ENCODE measurements at places on chromosomes 4 and X.

- DNase-seq, result no peak
These were observed 50.1 kb upstream of the CRMP1 start for GRCh38 chr4:5942947-5943346.

DNA sequence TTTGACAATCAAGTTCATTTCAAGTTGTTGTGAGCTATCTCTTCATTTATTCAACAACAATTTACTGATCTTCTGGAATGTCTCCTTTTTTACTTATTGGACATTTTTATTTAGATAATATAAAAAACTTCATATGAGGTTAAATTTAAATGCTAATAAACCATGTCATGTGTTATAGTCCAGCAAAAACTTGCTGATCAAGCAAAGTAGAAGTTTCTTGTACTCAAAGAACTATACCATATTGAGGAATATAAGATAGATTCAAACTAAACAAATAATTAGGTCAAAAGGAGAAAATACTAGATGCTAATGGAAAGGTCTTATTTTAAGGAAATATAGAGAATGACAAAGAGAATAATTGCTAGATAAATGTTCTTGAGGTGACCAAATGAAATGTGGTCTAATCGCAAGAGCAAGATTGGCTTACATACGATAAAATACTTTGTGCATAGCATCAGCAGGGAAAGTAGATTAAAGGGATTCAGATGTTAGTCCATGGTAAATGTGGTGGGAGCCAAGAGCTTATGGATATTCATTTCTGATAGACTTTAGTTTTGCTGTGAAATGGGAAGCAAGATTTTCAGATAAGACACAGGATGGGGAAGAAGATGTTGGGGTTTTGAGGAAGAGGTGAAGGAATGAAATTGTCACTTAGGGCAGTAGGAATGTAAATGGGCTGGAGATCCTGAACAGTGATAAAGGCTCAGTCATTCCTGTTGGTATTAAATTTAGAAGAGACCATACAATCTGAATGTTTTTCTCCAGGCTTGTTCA is 229.5 kb downstream of the MAPK10 start:
- DNase-seq, result no peak

DNA sequence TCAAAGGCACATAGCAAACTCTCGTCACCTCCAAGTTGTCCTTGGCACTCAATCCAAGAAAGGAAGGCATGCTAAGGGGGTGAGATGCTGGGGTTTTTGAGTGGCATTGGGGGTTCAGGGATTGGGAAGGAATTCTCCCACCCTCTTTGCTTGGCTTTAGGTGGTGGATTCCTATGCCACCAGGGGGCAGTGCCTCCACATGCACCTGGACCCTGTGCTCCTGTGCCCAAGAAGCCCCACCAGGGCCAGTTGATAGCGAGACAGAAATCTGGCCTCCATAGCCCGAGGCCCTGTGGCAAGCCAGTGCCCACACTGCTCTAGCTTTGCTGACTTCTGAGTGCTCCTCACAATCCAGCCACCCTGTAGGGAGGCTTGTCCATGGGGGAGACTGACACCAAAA is 2.0 kb upstream of the FATE1 start:
- no peak for DNase-seq

GRCh38 chrX:66074920-66075879 is 35.3 kb upstream of the VSIG4 start:
- peak; percentile 19 for DNase-seq

- no peak for DNase-seq
These were observed 118.7 kb downstream of the KLHL8 start for GRCh38 chr4:87101543-87102199.

DNA sequence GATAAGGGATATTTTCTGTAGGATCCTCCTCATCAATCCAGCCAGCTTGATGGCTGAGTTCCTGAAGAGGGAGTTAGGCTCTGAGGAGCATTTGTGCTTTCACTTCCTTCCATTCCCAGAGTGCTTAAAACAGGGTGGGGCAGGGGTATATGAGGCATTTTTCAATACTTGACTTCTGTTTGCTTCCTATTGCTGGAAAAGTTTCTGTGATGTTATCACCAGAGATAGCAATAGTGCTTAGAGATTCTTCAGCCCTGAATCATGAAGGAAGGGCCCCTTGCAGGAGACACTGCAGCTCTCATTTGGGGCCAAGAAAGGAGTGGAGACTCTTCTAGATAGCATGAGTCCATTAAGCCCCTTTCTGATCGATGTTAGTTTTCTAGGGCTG is 166.7 kb upstream of the RPS6KA3 start:
- no peak for DNase-seq

- no peak for DNase-seq
These were observed 65.0 kb downstream of the ZFX start for GRCh38 chrX:24214568-24214967.

GRCh38 chrX:43277879-43278278 is 378.2 kb upstream of the MAOA start:
- DNase-seq, result no peak

Data from activated naive CD4-positive, alpha-beta T cell treated with anti-CD3 and anti-CD28 coated beads, Interleukin-2, amount 50 U/mL, for 16 hours (primary cell).